ENCODE measurements at places on chromosomes 13 and 19.

GRCh38 chr19:14218620-14219330, 12.8 kb upstream of the ADGRL1 start:
- ATAC-seq, result no peak

DNA sequence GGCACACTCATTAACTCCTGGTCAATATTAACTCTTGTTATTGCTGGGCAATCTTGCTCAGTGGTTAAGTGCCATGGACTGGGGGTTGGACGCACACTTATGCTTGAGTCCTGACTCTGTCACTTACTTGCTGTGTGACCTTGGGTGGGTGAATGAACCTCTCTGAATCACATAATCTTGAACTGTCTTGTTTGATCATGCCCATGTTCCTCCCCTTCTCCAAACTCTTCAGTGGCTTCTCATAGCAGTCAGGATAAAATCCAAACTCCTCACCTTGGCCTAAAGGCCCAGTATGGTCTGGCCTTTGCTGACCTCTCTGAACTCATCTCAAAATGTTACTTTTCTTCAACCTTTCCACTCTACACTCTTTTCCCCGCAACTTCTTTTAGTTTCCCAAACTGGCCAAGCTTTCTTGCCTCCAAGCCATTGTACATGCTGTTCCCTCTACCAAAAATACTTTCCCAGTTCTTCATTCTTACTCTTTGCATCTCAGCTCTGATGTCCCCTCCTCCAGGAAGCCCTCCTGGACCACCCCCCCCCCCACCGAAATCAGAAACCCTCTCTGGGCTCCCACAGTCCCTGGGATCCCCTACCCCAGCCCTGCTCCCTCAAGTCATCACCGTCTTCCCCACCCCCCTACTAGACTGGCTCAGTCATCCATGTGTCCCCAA, 2.4 kb downstream of the MYPOP start:
- no peak for ATAC-seq

DNA sequence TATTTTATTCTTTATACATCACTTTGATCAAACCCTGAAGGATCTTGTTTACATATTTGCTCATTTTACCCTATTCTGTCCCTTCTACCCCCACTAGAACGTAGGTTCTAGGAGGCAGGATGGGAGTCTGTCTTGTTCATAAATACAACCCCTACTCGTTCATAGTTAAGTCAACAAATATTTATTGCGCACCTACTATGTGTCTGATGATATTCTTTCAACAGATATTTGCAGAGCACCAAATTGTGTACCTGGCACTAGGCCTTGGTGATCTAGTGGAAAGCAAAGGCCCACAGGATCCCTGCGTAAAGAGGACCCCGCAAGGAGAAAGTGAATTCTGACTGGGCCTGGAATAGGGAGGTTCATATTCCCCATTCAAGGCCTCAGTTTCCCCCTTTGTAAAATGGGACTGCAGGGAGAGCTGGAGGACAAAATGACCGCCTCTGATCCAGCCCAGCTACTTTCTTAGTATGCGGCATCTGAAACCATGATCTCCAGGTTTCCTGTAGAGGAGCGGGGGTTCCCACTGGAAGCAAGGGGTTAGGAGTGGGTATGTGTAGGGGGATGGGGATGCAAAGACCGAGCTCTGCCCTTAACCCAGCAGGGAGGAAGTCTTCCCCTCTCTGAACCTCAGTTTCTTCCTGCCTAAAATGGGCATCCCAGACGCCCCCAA, 534 bp upstream of the GEMIN7 start:
- ATAC-seq, result no peak

DNA sequence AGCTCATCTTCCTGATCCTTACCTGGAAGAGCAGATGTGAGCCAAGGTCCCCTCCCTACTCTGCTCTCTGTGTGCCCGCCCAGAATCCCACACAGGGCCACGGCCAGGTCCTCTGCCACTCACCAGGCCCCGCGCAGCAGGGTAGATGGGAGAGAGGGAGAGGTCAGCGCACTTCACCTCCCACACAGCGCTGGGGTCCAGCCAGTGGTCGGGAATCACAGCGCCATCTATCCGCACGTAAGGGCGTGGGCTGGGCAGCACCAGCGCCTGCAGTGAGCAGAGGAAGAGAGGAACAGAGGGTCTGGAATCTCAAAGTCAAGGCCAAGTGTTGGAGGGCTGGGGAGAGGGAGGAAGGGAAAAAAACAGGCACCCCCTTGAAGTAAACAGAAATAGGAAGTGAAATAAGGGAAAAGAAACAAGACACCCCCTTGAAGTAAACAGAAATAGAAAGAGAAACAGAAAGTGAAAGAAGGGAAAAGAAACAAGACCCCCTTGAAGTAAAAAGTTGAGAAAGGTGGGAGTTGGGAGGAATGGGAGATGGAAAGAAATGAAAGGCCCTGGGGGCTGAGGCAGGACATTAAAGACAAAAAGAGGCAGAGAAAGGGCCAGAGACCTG, 7.0 kb upstream of the PLA2G4C start:
- ATAC-seq, result no peak

DNA sequence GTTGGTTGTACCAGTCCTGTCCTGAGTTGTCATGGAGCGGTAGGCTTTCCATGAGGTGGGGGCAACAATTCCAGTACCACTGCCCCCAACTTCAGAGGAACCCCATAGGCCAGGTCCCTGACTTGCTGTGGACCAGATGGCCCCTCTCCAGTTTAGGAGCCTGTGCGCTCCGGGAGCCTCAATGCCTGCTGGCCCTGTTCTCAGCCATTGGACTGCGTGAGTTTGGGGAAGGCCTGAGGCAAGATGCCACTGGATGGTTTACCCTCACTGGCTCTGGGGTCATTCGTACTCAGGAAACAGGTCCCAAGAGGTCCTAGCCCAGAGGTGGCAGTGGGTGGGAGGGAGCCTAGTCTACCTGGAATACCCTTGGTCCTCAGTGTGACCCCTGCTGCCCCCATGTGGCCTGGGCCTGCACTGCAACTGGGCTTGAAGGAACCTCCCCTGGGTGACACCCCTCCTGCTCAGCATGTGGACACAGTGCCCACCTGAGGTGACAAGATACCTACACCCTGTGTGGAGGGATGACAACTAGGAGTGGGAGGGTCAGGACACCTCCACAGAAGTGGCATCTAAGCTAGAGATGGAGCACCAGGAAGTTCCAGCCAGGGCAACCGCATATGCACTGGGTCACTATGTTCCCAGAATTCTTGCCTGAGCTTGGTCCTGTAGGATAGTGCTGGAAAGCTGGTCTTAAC, 6.0 kb upstream of the PRR19 start:
- ATAC-seq, result peak; percentile 71

- ATAC-seq, result no peak
Observed at GRCh38 chr13:33910255-33910654, 92.3 kb downstream of the RFC3 start.

DNA sequence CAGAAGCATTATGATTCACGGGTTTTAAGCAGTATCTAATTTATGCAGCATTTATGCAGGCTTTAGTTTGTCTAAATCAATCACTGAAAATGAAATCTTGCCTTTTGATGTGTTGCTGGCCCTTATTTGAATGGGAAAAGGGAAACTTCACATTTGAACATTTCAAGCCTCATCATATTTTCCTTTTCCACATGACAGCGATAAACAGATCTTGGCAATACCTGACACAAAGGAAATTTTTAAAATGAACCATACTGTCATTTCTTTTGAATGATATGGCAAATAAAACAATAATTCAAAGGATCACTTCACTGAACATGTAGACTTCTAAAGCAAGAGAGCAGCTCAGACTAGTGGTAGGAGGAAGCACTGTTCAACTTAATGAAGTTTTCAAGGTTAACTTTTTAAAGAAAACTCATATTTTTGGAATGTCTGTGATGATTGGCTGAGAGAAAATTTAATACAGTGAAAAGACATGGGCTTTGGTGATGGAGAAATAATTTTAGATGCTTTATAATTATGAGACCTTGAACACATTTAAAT, 198.1 kb downstream of the OXGR1 start:
- no peak for ATAC-seq

DNA sequence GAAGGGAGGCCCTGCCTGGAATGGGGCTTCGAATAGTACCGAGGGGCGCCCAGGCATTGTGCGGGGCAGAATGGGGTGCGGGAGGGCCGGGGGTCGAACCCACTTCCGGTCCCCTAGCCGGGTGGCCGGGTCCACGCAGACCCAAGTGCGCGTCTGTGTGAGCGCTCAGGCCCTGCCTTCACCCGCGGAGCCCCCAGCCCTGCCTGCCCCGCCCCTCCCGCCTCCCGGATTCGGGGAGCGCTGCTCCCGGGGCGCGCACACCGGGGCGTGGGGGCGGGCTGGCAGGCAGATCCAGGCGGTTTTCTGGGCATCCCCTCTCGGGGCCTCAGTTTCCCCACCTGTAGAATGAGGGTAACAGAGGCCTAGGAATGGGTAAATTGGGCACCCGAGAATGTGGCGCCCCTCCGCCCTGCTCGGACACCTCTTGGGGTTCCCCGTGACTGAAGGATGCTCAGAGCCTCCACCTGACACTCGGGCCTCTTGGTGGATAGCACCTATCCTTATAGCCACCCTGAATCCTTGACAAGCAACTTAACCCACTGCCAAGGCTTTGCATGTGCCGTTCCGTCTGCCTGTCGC, 682 bp downstream of the PIK3R2 start:
- ATAC-seq, result no peak

DNA sequence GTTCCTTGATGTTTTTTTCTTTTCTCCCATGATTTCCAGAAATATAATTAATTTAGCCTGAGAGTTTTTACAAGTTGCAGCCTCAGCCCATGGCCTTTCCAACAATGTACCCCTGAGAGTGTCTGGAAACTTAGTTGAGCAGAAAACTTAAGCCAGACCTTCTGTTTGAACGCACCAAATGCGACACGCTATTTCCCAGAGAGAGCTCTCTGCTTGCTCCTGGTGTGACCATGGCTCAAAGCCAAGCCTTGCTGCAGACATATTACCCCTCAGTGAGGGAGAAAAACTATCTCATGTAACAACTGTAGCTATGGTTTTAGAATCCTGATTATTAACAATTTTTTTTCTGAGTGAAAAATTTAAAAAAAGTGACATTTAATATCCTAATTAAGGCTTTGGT, 1204.5 kb upstream of the SLC10A2 start:
- ATAC-seq, result no peak

DNA sequence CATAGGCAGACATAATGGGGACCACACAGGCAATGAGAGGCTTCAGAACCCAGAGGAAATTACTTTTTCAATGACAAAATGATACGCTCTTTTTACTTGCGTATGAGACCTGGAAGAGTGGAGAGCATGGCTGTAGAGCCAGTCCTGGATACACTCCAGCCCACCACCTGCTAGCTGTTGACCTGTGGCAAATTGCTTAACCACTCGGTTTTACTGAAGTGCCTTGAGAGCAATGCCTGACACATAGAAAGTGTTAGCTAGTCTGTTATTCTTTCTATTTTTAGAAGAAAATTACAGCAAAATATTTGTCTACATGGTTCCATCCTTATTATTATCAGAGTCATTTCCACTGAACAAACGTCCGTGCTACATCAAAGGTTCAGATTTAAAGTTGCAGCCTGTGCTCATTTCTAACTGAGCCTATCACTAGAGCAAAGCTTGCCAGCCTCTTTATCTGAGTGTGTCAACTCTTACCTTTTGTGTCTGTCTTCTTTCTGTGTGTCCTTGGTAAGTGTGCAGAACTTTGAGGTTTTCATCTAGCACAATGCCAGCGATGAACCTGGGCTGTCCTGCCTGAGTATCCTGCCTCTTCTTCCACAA, 9.6 kb upstream of the GPR183 start:
- no peak for ATAC-seq

GRCh38 chr19:28607066-28607583, 605.8 kb downstream of the UQCRFS1 start:
- no peak for ATAC-seq

Measured in esophagus mucosa (tissue), 1 donor.